ENCODE measurements at places on chromosomes 13 and 19. TPM values are rescaled to one million over a fixed set of nuclear protein-coding genes. Genes with fewer than 3 reads are reported as not detected.

Gene PPP1R12C
- 32.8 TPM for total RNA-seq

Gene ALKBH7
- total RNA-seq, result 74.1 TPM

Gene CLEC17A
- total RNA-seq, result under 0.01 TPM

Gene KIRREL2
- 0.15 TPM for total RNA-seq

Gene PNMA8A
- 2.3 TPM for total RNA-seq

Gene CDX2
- not detected for total RNA-seq

Gene SULT2B1
- not detected for total RNA-seq

Gene CHMP2A
- 119 TPM for total RNA-seq

Gene ELANE
- not detected for total RNA-seq

Gene ZNF709
- total RNA-seq, result 2.3 TPM

Gene TEX26
- not detected for total RNA-seq

Gene ZNF708
- total RNA-seq, result 5.9 TPM

Gene NXNL1
- total RNA-seq, result not detected

Gene IL17D
- total RNA-seq, result 2.6 TPM

Gene HCST
- total RNA-seq, result not detected

Gene PTPRH
- 3.5 TPM for total RNA-seq

Gene ZNF497
- total RNA-seq, result 1.4 TPM

Gene PRODH2
- not detected for total RNA-seq
